ENCODE measurements at places on chromosomes 5 and 9.

DNA sequence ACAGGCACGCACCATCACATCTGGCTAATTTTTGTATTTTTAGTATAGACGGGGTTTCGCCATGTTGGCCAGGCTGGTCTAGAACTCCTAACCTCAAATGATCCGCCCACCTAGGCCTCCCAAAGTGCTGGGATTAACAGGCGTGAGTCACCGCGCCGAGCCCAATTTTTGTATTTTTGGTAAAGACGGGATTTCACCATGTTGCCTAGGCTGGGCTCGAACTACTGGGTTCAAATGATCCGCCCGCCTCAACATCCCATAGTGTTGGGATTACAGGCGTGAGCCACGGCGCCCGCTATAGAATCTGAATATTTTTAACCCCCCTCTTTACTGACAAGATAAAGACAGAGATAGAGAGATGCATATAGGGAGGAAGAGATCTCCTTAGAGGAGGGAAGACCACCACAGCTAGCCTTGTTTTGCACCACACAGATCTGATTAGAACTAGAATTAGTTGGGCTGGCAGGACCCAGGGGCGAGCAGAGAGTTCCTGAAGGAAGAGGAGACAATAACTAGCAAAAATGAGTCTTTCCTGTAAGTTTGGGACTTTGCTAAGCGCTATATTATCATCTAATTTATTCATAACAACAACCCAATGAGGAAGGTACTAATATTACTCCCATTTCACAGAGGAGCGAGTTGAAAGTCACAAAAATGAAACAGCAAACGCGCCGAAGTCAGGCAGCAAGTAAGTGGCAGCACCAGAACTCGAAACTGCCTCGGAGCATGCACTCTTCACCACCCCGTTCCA is 1.5 kb upstream of the ANKHD1 start:
- DNase-seq: no peak

DNA sequence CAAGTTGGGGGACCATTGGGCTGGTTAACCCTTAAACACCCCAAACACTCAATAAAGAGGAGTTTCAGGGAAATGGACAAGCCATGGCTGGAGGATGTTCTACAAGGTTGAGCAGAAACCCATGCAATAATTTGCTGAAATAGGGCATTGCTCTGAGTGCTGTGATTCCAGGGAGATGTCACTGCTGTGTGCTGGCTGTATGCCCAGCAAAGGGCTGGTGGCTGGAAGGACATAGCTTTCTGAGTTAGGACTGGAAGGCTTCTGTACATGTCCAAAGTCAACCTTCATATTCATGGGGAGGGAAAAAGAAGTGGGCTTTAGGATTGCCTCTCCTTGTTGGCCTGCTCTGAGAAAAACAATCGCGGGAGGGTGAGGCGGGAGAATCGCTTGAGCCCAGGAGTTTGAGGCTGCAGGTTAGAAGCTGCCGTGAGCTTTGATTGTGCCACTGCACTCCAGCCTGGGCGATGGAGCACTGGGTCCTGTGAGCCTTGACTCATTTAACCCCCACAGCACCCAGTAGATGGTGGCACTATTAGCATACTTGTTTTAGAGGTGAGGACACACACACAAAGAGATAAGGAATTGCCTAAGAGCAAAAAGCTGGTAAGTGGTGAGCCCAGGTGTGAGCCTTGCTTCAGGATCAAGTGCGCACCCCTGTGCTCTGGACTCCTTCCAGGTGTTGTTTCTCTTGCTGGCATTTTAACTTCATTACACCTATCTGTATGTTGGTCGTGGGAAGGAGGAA is 20.4 kb downstream of the IL12B start:
- DNase-seq: no peak

GRCh38 chr5:77876316-77876715 is 100.2 kb upstream of the TBCA start:
- DNase-seq: no peak

GRCh38 chr5:108036482-108036881 is 345.4 kb downstream of the FBXL17 start:
- DNase-seq: no peak

- DNase-seq: no peak
These were observed 38.6 kb downstream of the HMCN2 start for GRCh38 chr9:130304116-130304515.

GRCh38 chr5:116685069-116685468 is 110.4 kb upstream of the SEMA6A start:
- no peak for DNase-seq

DNA sequence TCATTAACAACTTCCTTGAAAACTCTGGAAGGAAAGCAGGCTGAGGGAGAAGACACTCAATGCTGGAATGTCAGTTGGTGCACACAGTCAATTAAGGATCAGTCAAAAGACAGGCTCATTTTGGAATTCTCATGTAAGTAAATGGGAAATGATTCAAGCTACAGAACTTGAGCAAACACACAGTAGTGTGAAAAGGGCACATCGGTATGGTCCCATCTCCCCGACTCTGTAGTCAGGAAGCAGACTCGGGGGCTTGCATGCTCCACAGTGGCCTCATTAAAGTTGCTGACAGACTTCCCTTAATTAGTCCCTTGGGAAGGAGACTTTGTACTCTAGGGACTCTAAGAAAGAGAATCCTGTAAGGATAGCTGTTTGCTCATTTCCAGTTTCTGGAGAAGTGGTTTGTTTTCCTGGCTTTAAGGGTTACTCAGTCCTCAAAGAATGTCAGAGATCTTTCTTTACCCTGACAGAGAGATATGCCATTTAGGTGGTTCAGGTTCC is 339.2 kb downstream of the ADAMTS6 start:
- no peak for DNase-seq

DNA sequence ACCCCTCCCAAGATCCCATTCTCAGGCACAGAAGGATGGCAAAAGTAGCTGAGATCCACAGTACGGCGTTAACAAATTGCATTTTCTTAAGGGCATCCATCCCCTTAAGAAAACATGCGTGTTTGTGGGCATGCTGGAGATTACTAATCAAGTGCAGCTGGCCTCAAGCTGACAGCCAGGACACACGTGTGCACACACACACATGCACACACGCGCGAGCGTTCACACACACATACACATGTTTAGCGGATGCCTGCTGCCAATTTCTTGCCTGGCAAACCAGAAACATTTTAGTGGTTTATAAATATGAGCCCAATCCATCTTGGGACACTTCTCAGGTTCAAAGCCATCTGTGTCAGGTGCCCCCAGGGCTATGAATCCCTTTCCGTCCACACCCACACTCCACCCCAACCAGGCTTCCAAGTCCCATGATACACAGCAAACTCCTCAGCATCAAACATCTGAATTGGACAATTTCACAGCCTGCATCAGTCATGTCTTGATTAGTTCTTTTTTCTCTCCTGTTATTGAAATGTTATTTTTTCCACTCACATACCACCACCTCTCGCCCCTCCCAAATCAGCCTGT is 23.5 kb upstream of the SMIM23 start:
- no peak for DNase-seq

DNA sequence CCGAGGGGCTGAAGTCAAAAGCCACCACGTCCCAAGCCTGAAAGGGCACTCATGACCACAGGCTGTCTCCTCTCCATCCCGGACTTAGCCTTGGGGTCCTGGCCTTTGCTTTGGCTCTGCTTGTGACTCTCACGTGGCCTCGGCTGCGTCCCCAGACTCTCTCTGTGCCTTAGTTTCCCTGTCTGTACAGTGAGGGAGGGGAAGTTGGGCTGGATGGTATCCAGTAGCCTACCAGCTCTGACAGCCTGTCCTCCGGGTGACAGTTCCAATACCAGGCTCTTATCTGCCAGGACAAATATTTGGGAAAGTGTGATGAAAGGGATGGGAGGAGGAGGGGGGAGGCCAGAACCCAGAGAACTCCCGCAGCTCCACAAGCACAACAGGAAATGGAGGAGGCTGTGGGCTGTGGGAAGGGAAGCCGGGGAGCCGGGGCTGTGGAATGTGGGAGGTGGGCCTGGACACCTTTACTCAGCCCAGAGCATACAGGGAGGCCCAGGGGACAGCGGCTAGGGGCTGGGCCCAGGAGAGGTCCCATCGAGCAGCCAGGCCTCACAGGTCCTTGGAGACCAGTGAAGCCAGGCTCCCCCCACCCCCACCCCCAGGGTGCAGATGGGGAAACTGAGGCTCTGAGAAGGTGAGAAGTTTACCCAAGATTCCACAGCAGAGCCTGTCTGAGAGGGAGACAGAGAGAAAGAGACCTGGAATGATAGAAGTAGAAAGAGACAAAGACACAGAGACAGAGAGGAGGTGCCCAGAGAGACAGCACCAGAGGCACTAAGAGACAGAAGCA is 18.3 kb downstream of the PDGFRB start:
- no peak for DNase-seq

GRCh38 chr5:42889311-42889933 is 77.7 kb upstream of the SELENOP start:
- peak; percentile 48 for DNase-seq

GRCh38 chr5:81172710-81173109 is 60.4 kb upstream of the CKMT2 start:
- DNase-seq: no peak

GRCh38 chr5:147349241-147349640 is 114.4 kb downstream of the STK32A start:
- no peak for DNase-seq

- no peak for DNase-seq
These were observed at the start of gene HAPLN1 for GRCh38 chr5:83720836-83721537. TSS of gene HAPLN1 (minus strand) at chr5:83720855. CDS start at chr5:83673523, 47,332 bp downstream.

- no peak for DNase-seq
These were observed 609.8 kb upstream of the GRAMD2B start for GRCh38 chr5:125813221-125813974.

DNA sequence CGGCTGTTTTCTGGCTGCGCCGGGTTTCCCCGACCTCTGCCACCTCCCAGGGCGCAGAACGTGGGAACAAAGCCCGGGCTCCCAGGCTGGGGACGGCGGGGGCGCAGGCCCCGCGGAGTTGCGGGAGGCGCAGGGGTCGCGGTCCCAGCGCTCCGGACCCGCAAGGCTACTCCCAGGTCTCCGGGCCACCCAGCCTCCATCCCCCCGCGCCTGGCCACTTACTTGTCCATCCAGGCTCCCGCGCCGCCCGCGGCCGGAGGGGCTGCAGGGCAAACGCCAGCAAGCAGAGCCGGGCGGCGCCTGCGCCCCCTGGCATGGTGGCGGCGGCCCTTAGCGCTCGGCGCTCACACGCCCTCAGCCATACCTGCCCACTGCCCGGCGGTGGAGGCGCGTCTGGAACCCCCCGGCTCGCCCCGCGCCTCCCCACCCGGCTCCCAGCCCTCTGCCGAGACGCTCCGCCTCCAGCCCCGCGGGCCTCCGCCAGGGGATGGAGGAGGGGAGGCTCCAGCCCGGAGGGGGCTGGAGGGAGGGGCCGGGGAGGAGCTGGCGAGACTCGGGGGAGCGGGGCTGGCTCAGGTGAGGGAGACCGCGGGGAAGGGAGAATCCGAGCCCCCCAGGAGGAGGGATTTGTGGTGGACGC is at the start of gene ADAM19:
ADAM19 (minus strand) TSS at position 395 of the 640 bp plus-strand sequence; CDS start at position 316, 79 bp downstream.
- no peak for DNase-seq

GRCh38 chr9:97723819-97724218 is 26.7 kb upstream of the XPA start:
- DNase-seq: no peak

DNA sequence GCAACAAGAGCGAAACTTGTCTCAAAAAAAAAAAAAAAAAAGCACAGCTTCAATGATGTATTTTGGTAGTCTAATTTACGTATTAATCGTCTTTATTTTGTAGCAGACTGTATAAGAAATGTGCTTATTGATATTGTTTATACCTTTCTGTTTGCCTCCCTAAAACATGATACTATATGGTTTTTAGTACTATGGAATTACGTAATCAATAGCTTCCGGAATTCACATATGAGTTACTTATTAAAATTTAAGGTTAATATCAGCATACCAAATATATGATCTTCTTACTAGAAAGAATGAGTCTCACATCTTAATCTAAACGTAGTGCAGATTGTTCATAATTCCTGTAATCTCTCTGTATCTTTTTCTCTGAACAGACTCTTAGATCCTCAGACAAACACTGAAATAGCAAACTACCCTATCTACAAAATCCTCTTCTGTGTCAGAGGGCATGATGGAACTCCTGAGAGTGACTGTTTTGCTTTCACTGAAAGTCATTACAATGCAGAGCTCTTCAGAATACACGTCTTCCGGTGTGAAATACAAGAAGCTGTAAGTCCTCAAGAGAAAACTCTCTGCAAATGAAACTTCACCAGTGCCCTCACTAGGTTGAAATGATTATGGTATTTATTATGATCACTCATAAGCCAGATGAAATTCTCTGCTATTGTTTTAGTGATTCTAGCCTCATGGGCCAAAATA is 44.4 kb upstream of the GPR21 start:
- no peak for DNase-seq

DNA sequence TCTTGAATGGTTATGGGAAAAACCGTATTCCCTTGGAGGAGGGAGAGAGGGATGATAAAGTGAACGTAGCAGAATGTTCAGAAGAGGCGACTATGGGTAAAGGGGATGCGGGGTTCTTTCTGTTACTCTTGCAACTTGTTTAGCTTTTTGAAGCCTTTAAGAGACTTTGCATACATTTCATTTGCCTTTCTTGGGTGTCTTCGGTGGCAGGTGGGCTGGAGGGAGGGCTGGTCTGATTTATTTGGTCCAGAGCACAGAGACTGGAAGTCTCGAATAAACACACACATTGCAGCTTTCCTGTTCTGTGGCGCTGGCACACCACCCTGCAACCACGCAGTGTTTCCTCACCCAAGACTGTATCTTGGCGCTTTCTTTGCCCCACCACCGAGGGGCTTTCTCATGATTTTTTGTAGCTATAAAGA is 23.2 kb downstream of the TTF1 start:
- no peak for DNase-seq

- DNase-seq: no peak
These were observed 154.7 kb downstream of the PCSK5 start for GRCh38 chr9:76045221-76045620.

GRCh38 chr9:87795178-87795577 is 69.3 kb downstream of the CTSL start:
- no peak for DNase-seq

DNA sequence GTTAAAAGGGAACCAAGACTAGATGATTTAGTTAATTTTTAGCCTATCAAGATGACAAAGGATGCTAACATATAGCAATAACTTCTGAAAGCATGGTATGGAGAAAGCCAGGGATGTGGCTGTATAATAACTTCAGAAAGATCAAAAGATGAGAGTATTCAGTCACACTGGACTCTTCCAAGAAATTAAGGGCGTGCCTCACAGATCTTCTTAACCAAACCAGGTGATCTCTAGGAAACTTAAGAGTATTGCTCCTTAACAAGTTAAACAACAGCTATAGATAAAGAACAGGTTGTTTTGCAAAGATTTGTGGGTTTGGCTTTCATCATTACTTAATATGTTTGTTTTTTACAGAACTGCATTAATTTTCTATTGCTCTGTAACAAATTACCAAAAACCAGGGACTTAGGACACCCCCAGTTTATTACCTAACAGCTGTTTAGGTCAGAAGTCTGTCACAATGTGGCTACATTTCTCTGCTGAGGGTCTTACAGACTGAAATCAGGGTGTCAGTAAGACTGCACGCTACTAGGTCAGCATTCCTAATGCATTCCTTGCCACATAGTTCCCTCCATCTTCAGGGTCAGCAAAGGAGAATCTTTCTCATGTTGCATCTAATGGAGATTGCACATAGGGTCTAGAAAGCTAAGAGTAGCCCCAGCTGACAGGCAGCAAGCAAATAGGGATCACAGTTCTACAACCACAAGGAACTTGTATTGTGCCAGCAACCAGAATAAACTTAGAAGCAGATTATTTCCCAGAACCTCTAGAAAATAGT is 113.8 kb downstream of the WDR70 start:
- DNase-seq: no peak

GRCh38 chr9:76619640-76620039 is 144.6 kb upstream of the PCA3 start:
- DNase-seq: no peak
